Stimulated activated CD4-positive, alpha-beta T cell treated with anti-CD3 and anti-CD28 coated beads, Interleukin-1b, Interleukin-23, amount 100 ng/mL, for 48 hours (primary cell): ENCODE measurements at places on chromosomes 1 and 21.

DNA sequence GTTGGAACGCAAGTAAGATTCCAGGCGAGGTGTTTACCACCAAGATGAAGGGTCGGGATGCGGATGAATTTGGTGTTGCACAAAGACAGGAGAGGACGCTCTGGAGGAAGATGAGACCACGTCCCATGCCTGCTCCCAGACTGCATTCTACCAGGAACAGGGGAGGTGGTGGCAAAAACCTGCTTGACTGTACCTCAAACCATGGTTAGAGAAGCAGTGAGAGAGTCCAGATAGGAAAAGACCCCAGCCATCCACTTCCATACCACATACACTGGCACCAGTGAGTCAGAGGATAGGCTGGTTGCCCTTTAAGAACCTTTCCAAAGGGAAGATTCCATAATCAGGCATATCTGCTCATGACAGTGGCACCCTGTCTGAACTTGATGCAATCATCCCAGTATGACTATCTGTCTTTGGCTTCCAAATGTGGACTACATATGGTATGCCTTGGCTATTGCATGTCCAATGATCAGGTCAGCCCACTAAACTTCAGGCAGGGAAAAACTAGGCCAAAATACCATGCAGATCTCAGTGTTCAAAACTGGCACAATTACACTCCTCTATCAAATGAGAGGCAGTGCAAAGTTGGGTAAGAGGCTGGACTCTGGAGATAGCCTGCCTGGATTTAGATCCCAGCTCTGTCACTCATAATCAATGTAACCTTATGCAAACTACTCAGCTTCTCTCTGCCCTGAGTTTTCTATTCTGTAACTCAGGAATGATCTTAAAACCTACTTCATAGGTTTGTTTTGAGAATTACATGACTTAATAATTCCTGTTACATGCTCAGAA, 20.6 kb downstream of the NPR1 start:
- DNase-seq: no peak

GRCh38 chr1:28426831-28427230, 57.3 kb downstream of the PHACTR4 start:
- DNase-seq: no peak

- no peak for DNase-seq
Observed at GRCh38 chr1:61426885-61427284, 298.1 kb downstream of the TM2D1 start.

DNA sequence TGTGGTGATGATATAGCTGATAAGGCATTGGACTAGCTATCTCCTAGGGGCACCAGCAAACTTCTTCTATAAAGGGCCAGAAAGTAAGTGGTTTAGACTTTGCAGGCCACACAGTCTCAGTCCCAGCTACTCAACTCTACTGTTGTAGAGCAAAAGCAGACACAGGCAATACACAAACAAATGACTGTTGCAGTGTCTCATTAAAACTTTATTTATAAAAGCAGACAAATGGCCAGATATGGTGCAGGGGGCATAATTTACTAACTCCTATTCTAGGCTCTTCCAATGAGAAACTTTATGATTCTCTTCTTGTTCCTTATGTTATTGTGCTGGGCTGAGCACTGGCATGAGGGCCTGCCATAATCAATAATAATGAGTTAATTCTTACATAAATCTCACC, 176.8 kb upstream of the POU3F1 start:
- no peak for DNase-seq

GRCh38 chr1:17877896-17878295, 122.8 kb downstream of the ACTL8 start:
- no peak for DNase-seq

DNA sequence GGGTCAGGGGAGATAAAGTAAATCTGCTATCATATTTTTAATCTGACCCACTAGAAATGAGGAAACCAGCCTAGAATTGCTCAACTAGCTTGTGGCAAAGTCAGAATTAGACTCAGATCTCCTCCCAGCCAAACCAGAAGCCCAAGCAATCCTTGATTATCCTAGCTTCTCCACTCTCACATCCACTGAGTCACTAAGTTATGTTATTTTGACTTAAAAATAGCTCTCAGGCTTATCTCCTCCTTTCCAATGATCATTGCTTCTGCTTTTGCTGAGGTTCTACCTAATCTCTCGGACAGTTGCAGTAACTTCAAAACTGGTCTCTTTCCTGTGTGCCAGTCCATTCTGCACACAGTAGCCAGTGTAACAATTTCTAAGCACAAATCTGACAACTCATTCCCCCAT, 22.9 kb downstream of the OVAAL start:
- DNase-seq: no peak
